Activated gamma-delta T cell treated with anti-CD3 and anti-CD28 coated beads, Interleukin-2, amount 50 U/mL, for 16 hours (primary cell): ENCODE measurements at places on chromosomes 2 and 18.

GRCh38 chr2:201854221-201854801 lies 48.0 kb downstream of the CDK15 start:
- no peak for DNase-seq

DNA sequence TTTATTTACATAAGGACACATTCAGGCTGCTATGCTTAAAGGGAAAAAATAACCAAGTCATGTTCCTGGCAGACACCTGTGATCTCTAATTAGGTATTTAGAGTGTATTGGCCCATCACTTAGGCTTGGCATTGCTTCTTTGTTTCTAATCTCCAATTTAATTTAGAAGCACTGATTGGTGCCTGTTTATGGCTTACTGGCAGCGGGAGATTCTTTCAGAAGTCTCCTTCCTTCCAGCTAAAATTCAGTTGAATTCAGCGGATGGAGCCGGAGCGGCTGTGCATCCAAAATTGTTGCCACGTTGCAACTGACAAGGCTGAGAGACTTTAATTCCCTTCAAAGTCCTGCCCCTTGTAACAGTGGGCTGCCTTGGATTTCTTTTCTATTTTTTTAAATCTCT lies 66.5 kb downstream of the VWA3B start:
- DNase-seq: no peak

- no peak for DNase-seq
Measured at GRCh38 chr2:99656994-99657393, 167.2 kb upstream of the REV1 start.

GRCh38 chr18:71808616-71809015 lies 735.5 kb downstream of the CBLN2 start:
- no peak for DNase-seq

DNA sequence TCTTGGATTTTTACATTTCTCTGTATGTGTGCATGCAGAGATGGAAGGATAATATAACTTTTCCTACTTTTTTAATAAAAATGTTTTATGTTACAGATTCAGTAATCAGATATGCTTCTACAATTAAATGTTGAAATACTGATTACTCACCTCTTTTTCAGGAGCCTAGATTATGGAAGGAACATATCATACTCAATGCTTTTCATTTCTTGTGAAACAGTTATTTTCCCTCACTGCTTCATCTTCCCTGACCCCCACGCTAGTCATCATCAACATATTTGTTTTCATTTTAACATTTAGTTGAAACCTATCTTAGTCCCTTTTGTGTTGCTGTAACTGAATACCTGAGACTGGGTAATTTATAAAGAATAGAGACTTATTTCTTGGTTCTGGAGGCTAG lies 190.7 kb downstream of the WDR7 start:
- no peak for DNase-seq

DNA sequence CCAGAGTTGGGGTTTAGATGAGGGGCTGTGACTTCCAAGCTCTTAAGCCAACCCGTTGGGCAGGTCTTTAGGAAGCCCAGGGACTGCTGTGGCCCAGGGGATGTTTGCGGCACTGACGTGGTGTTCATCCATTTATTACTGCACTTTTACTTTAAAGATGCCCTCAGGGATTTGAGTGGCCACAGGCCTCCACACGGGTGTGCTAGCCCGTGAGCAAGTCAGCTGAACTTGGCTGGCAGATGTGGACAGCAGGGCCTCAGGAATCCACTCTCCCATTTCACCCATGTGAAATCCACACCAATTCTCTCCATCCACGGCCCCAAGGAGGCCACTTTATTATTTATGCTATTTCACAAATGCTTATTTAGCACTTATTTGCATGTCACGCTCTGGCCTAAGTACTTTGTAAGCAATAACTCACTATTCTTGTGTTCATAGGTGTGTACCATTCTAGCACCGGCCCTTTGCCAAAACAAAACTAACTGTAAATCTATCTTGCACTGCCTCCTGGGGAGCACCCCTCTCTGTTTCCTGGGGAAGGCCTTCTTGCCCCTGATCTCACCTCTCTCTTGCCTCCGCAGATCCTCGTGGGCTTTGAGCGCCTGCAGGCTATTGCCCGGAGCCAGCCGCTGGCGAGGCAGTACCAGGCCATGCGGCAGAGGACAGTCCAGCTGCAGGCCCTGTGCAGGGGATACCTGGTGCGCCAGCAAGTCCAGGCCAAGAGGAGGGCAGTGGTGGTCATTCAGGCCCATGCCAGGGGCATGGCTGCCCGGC lies 39.1 kb upstream of the GPR17 start:
- no peak for DNase-seq
